ENCODE measurements at places on chromosomes 5 and 9.

- DNase-seq = no peak
Observed at GRCh38 chr5:131633830-131634229, 1.2 kb downstream of the RAPGEF6 start.

DNA sequence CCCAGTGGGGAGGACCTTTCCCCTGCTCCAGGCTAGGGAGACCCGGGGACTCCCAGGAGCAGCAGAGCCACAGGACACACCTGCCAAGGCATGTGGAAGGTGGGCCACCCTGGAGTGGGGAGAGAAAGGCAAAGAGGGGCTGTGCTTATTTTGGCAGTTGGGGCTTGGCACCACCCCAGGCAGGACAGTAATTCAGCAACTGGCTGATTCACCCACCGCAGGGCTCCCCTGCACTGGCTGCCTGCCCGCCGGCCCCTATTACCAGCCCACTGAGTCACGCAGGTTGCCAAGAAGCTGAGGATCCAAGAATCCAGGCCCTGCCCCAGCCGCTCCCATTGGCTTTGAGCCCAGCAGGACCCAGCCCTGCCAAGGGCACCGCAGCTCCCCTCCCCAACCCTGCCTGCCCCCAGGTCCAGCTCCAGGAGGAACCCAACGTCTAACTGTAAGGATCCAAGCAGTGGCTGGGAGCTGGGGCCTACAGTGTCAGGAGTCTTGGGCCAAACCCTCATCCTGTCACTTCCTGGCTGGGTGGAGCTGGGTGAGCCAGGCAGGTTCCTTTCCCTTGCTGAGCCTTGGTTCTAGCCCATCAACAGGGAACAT lies 14.2 kb upstream of the RALGDS start:
- DNase-seq = peak; percentile 82

GRCh38 chr5:67695369-67695768 lies 498.8 kb upstream of the CD180 start:
- DNase-seq = no peak

DNA sequence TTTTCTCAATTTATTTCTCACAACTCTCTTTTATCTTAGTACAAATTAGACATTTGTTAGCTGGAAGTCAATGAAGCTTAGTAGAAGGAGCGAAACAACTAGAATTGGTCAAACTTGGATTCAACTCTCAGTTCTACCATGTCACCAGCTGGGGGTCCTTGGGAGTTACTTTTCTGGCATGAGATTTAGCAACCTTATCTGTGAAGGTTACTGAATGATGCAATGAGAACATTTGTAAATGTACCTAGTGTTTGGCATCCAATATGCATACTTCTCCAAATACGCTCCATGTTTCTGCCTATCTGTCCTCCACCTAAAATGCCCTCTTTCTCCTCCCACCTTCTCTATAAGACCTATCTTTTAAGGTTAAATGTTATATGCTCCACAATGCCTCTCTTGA lies 6.3 kb downstream of the HNRNPA0 start:
- DNase-seq = no peak

- no peak for DNase-seq
Observed at GRCh38 chr9:16143947-16144890, 591.4 kb downstream of the CCDC171 start.

DNA sequence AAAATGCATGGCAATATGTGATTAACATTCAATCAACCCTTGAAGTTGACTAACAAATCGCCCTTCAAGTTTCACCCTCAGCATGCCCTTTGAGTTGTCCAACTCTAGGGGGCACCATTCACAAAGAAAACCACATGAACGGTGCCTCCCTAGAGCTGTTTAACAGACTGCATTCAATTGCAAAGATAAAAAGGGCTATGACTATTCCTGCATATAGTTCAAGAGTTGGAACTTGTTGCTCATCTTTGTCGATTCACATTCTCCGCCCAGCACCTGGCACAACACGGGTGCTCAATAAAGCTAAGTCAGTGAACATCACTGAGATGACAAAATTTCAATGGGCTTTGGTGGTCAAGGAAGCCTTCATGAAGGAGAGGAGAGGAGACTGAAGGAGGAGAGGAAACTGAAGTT lies 69.6 kb upstream of the SLC30A5 start:
- no peak for DNase-seq

DNA sequence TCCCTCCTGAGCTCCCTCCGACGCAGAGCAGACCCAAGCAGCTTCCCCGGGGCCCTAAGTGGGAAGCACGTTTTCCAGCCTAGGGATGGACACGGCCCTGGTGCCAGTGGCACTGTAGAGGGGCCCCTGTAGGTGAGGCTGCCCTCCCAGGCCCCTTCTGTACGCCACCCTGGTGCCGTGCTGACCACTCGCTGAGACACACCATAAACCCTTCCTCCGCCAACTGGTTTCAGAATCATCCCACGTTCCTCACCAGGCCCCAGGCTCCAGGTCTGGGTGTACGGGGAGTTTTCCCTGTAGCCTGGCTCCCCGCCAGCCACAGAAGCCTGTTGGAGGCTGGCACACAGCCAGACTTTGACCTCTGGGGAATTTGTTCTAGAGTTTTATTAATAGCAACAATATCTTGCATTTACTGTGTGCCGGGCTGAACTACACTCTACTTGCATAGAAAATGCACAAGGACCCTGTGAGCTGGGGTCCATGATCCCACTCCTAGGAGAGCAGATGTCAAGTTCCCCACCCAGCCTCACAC lies 18.2 kb upstream of the WDR38 start:
- peak; percentile 82 for DNase-seq

- DNase-seq = no peak
Observed at GRCh38 chr5:158560170-158560569, 539.5 kb downstream of the EBF1 start.

- DNase-seq = no peak
Observed at GRCh38 chr5:148760945-148761638, 65.3 kb upstream of the ADRB2 start.

DNA sequence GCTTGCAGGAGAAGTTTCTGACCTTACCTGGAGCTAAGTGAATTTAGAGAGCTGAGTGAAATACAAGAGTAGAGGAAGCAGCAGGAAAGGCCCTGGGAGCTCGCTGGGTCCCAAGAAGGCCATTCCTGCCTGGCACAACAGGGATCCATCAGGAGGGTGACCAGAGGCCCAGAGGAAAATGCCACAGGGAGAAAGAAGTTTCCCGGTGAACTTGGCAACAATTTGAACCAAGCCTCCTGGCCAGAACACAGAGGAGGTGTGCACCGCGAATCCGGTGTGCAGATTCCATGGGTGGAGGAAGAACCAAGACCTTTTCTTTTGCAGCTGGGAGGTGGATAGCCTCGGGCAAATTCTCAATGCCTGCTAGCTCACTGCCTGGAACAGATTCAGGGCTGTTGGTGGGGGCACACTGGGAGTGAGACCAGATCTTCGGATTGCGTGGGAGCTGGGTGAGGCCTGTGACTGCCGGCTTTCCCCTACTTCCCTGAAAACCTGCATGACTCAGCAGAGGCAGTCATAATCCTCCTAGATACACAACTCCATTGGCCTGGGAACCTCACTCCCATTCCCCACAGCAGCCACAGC lies 1850.9 kb upstream of the NUDT12 start:
- no peak for DNase-seq

DNA sequence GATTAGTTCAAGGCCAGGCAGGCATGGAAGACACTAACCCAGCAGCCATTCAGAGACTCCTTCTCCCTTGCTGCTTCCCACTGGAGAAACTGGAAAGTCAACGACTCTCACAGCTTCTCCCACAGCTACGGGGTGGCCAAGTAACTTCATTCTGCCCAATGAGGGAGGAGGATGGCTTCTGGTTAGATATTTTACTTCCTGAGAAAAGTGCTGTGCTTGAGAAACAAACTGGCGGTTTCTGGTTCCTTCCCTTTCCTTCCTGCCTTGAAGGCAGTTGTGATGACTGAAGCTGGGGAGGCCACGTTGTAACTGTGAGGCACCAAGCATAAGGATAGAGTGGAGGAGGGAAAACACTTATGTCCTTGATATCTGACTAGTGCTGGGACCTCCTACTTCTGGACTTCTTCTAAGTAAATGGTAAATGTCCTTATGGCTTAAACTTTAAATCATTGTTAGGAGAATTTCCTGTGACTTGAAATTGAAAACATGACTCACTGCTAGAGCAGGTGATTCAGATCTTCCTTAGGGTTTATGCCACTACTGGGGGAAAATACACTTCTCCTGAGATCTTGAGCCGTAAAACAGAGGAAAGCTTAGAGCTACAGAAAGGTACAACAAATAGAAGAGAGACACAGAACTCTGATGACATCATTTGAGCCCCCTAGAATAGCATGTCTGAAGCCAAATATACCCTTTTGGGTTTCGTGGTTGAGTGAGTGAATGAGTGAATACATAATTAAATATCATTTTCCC lies 3.1 kb upstream of the GNPDA1 start:
- no peak for DNase-seq

GRCh38 chr9:89426384-89426961 lies 71.4 kb downstream of the SEMA4D start:
- no peak for DNase-seq

GRCh38 chr9:79572608-79573411 lies 1.0 kb downstream of the TLE4 start:
- DNase-seq = peak; percentile 8

DNA sequence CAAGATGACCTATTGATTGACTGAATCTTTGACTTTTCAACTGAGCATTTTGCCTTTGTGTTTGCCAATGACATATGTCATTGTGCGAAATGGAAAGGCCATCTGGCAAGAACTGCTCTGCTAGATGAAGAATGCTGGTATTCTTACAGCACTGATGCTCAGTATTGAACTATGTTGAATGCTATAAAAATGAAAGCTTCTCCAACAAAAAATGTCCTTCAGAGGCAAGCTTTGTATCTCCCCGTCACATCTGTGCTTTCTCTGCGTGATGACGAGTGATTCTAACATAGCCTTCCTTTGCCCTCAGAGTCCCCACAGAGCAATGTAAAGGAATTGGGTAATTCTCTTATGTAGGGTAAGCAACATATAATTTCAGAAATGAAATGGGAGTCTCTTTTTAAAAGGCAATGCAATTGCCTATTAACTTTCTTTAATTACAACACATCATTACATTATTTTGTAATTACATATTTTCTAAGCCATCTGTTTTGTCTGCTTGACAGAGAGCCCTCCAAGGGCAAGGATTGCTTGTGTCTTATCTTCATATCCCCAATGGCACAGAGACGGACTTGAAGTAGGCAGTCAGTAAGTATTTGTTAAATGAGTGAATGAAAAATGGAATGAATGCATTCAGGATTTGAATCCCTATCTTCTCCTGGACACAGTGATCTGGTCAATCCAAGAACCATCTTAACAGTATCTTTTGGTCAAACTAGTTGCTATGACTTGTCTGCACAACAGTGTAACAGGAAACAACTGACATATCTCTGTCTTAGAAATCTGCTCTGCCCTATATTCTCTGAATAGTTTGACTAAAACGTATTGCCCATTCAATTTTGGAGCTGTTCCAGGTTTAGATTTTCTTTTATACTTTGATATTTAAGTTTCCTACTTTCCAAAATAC lies 46.1 kb downstream of the ENC1 start:
- DNase-seq = no peak

GRCh38 chr5:121658221-121658620 lies 193.5 kb upstream of the FTMT start:
- DNase-seq = no peak

DNA sequence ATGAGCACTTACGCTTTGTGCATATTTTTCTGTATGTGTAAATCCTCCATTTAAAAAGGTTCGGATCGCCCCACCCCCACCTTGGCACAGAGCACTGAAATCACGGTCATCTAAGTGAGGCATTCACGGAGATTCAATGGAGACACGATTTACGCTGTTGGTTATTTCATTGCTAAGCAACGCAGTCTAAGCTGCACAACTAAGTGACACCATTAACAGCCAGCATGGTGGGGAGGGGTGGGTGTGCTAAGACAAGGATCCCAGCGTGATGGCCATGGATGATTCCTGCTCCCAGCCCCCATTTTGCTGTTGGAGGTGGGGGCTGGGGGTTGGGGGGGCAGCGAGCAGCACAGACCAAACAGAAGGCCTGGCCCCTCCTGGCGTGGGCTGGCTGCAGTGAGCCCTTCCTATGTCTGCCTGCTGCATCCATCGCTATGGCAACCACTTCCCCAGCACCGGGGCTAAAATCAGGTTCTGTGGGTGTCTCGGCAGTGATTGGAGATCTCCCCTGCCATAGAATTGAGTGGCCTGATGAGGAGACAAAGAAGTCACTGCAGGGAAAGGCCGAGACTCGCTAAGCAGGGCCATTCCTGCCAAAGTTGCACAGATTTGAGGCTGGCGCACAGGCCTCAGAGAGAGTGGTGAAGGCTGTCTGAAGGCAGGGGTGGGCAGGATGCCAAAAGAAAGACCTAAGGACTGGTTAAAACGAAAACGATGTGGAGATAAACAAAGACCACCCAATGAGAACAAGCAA lies 14.3 kb upstream of the MARCHF6 start:
- peak; percentile 97 for DNase-seq

DNA sequence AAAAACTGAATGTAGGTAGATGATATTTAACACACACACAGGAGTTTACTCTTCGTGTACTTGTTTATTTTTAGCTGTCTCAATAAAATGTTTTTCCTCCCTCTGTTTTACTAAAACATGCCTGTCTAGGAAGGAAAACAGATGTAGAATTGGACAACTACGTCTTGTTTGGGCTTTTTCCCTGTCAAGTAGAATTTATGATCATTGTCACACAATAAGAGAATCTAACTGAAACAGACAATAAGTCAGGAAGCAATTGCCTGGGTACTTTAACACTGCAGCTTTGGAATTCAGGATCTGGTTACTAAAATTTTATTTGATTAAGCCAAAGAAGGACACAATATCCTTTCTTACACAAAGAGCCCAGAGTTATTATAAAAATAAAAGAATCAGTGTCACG lies 164.2 kb downstream of the ZDHHC21 start:
- DNase-seq = peak; percentile 41

DNA sequence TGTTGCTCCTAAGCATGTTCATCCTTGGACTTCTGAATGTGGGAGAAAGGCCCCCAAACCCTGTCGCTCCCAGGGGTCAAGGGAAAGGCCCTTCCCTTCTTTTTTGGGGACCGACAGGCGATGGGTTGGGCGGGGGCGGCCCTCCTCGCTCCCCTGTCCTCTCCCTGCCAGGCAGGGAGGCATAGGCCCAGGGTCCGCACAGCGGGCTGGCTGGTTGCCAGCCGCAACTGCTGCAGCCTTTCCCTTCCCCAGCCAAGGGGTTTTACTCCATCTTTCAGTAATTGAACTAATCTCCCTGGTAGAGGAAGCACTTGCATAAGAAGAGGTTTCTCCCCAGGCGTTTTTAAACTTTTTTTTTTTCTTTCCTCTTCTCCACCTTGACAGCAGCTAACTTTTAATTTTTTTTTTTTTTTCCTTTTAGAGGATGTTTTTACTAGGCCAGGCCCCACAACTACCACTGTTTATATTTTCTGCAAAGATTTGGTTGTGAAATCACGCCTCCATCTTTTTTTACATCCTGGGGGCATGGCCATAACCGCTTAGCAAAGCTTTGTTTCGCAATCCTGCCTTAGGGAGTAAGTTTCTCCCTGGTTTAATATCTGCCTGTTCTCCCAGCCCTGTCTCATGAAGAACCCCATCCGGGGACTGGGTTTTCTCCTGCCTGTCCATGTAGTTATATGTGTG lies 216.9 kb upstream of the ZNF608 start:
- DNase-seq = no peak

Data from NCI-H1092 (cell line).